ENCODE measurements at places on chromosomes 6 and 20.

- DNase-seq: no peak
Observed at GRCh38 chr20:64146301-64146935, 17.8 kb upstream of the MYT1 start.

- no peak for DNase-seq
Observed at GRCh38 chr20:64137598-64138031, 26.6 kb upstream of the MYT1 start.

GRCh38 chr6:96184798-96185197 is 169.0 kb downstream of the FUT9 start:
- no peak for DNase-seq

DNA sequence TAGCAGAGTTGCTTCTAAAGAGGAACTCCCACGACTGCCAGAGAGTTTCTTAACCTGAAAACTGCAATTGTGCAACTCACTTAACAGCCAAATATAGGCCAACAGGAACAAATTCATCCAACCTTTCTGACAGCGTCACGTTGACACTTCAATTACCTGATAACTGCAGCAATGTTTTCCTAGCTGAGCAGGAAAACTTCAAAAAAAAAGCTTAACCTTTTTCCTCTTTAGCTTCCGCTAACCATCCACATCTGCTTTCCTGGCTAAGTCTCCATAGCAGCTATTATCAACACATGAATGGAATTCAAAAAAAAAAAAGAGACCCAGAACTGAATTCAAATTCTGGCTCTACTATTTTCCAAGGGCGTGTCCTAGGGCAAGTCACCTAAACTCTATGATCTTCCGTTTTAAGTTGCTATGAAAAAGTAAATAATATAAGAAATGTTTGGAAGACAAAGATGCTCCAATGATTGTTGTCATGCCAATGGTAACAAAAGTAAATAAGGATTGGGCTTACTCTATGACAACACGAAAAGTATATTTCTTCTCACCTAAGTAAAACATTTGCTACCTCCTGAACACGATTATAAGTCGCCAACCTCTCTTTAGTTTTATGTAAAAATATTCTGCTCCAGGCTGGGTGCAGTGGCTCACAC is 524.6 kb upstream of the JARID2 start:
- DNase-seq: no peak

GRCh38 chr6:108732091-108732870 is 115.9 kb upstream of the ARMC2 start:
- DNase-seq: no peak

DNA sequence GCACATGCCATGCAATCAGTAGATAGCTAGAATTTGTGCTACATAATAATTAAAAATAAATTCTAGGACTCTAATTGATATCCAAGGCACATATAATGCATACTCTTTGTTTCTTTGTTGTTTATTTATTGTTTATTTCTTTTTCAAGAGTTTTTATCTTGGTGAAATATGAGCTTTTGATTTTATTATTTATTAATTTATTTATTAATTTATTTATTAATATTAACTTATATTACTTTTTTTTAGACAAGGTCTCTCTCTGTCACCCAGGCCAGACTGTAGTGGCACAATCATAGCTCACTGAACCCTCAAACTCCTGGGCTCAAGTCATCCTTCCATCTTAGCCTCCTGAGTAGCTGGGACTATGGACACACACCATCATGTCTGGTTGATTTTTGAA is 519.9 kb downstream of the HAO1 start:
- DNase-seq: no peak

DNA sequence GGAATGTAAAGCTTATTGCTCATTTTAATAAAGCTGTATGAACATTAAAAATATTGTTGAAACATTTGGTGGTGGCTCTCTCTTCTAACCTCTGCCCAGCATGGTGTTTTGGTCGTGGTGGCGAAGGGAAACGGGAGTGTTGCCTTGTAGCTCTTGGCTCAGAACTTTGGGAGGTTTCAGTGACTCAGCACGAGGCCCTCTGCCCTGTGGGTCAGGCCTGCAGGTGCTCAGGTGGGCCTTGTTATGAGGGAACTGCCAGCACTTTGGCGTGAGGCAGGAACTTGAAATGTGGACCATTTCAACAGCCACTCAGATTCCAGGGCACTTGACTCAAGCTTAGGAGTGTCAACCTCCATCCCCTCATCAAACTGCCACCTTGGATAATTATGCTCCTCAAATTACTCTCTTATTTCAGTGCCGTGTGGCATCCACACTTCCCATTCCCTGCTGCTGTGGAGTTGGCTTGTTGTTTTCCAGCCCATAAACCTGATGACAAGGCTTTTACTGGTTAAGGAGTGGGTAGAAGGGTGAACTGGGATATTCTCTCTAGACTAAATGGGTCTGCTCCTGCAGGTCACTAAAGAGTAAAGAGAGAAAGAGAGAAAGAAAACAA is 36.3 kb downstream of the PRDM1 start:
- DNase-seq: no peak

DNA sequence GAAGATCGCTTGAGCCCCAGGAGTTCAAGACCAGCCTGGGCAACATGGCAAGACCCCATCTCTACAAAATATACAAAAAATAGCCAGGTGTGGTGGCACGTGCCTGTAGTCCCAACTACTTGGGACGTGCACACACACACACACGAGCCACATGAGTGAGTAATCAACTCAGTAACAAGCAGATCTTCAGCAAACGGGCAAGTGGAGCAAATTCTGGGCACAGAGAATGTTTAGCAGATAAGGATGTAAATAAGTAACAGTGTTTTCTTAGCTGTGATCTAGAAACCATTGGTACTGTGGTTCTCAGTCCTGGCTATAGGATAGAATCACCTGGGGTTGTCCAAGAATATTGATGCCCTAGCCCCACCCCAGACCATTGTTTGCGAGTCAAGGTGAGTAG is 6.1 kb downstream of the PAQR8 start:
- DNase-seq: no peak

DNA sequence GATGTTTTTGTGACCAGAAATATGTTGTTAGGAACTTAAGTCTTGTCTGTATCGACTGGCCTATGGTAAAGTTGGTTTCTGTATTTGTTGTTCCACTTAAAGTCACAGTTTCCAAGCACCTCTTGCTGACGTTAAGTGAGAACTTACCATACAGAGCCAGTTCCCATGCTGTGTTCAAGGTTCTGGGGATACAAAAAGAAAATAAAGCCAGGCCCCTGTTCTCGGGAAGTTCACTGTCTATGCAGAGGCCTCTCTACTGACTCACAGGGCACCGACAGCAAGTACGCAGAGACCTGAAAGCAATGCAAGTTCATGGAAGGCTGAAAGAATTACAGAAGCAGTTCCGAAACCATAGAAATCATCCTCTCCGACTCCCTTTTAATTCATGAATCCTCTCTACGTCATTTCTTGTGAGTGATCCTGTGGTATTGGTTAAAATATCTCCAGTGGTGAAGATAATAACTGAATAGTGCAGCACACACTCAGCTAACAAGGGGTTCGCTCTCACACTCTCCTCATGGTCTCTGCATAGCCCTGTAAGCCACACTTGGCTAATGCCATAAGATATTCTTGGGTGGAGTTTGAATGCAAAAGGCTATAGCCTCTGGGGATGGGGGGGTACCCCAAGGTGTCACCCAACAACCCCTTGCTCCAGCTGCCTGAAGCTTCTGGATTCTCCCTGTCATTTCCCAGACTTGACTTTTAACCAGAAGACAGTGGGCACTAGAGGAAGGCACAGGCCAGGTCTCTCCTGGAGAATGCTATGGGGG is 91.2 kb upstream of the EXOC2 start:
- no peak for DNase-seq

DNA sequence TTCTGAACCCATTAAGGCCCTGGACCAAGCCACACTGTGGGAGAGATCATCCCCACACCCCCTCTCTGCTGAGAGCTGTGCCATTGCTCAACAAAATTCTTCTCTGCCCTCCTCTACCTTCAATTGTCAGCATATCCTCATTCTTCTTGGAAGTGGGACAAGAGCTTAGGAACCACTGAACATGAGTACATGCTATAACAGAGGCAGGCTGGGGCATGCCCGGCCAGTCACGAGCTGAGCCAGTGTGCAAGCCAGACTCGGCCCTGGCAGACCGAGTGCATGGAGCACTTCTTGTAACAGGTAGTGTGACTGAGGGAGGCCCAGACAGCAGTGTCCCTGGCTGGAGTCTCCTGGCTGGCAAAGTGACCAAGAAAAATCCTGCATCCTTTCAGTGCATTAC is 149.2 kb downstream of the MOXD1 start:
- no peak for DNase-seq

DNA sequence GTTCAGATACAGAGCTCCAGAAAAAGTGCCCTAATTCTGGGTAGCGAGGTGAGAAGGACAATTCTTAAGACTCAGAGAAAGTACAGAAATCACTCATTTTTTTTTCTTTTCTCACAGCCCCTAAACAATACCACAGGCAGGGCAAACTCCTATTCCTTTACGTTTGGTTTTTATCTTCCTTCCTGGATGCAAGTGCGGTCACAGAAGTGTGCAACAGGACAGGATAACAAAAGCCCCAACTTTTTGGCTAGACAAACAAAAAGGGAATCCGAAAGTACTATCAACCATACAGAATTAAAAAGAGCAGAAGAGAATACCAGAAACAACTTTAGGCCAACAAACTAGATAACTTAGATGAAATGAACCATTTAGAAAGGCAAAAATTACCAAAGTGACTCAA is 18.4 kb upstream of the BEND6 start:
- DNase-seq: no peak

DNA sequence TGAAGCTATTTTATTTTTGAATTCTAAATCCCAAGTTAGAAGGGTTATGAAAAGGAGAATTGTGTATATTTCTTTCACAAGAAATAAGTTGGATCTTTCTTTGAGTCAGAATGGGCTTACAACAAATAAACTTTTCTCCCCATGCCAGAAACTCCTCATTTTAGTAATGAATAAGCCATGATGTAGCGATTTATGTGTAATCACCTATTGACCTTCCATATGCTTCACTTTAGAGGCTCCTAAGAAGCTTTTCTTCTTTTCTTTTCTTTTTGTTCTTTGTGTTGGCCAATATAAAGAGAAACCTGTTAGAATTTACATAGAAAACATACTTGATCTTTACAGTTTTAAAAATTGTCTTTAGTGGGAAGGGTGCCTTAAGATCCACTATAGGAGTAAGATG is 370.2 kb downstream of the UTRN start:
- no peak for DNase-seq
